ENCODE measurements at places on chromosomes 3 and 15.
A peak's percentile ranks its signal among the peaks of the same experiment; 100 is the strongest.

GRCh38 chr3:62300617-62301016 lies 72.7 kb downstream of the FEZF2 start:
- no peak for DNase-seq

DNA sequence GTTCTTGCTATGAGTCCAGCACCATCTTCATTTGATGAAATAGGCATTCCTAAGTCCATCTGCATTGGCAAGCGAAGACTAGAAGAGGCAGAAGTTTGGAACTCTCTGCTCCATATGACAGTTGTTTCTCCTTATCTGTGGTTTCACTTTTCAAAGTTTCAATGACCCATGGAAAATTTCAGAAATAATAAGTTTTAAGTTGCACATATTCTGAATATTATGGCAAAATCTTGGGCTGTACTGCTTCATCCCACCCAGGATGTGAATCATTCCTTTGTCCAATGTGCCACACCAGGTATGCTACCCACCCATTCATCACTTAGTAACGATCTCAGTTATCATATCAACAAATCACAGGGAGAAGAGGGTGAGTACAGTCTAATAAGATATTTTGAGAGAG lies 647.9 kb downstream of the GRM7 start:
- DNase-seq: no peak

DNA sequence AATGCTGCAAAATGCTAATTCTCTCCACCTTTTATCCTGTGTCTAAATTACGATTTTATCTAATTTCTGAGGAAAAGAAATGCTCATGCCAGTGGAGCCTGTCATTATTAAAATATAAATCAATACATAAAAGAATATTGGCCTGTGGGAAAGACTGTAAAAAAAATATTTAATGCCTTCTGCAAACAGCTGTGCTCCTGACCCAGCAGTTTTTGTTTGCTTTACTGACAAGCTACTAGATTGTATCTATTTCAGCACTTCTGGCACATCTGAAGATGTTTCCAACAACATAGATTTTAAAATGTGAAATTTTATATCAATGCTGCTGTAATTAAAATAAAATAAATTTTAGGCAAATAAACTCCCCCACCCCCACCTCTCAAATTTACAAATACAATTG lies 493.6 kb upstream of the AGTR1 start:
- no peak for DNase-seq

DNA sequence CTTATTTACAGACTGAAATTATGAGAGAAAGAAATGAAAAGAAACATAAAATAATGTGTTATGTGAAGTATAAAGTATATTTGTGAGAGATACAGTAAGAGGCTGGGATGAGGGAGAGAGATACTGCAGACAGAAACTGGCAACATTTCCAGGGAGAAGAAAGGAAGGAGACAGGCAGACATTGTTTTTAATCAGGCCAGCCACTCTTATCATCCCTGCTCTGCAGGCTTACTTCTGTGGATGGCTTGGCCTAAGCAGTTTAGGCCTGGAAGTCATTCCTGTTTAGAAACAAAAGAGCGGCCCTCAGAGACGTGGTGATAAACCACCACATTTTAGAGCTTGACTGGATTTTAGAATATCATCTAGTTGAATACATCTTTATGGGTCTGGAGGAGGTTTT lies 12.4 kb downstream of the PCCB start:
- DNase-seq: no peak

DNA sequence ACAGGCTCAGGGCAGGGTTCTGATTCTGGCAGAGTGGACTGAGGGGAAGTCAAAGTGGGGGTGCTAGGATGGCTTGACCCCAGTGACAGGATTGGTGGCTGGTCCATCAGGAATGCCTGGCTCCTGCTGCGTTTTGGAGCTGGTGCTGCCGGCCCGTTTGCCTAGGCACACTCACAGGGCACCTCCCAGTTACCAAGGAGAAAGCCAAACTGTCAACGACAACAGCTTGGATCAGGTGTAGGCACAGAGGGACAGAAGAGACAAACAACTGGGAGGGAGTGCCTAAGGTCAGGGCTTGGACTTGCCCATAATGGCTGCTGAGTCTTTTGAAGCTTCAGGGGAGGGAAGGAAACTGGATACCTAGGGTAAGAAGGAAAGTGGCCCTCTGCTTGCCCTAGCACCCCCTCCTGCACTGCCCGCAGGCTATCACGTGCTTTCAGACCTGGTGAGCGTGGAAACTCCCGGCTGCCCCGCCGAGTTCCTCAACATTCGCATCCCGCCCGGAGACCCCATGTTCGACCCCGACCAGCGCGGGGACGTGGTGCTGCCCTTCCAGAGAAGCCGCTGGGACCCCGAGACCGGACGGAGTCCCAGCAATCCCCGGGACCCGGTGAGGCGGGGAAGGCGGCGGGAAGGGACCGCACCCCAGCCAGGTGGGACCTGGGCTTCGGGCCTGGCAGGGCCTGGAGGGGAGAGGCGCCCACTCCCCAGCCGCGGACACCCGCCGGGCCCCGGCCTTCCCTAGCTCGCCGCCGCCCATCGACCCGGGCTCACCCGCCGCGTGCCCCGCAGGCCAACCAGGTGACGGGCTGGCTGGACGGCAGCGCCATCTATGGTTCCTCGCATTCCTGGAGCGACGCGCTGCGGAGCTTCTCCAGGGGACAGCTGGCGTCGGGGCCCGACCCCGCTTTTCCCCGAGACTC lies 5.1 kb downstream of the DUOX1 start:
- DNase-seq: no peak

DNA sequence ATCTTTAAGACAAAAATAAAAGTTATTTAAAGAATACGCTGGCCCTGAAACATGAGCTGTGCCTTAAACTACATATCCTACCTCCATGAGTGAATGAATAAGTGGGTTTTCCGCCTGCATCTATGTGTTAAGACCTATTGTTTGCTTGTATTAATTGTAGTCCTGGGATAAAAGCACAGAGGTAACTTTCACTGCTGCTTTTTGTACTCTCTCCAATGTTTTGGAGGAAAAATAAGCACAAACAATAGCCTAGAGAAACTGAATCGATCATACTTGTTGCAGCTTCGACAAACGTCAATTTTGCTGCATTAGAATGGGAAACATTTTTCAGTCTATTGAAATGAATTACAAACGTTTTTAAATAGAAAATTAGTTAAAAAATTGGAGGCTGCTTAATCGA lies 1.3 kb upstream of the CTNNB1 start:
- no peak for DNase-seq

DNA sequence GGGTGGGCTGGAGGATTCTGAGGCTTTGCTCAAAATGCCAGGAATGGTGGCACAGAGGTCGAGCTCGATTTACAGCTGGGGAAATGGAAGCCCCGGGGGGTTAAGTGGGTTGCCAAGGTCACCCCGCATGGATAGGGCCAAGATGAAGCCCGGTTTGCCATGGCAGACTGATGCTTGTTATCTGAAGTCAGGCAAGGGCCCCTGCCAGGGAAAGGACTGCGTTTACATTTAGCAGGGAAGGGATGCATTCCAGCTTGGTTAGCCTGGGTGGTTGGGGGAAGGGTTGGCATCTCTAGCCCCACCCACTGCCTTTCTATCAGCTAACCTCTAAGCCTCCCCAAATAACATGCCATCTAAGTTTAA lies 79.0 kb downstream of the RPLP1 start:
- DNase-seq: no peak

GRCh38 chr3:146191051-146191450 lies 30.1 kb upstream of the PLOD2 start:
- DNase-seq: no peak

DNA sequence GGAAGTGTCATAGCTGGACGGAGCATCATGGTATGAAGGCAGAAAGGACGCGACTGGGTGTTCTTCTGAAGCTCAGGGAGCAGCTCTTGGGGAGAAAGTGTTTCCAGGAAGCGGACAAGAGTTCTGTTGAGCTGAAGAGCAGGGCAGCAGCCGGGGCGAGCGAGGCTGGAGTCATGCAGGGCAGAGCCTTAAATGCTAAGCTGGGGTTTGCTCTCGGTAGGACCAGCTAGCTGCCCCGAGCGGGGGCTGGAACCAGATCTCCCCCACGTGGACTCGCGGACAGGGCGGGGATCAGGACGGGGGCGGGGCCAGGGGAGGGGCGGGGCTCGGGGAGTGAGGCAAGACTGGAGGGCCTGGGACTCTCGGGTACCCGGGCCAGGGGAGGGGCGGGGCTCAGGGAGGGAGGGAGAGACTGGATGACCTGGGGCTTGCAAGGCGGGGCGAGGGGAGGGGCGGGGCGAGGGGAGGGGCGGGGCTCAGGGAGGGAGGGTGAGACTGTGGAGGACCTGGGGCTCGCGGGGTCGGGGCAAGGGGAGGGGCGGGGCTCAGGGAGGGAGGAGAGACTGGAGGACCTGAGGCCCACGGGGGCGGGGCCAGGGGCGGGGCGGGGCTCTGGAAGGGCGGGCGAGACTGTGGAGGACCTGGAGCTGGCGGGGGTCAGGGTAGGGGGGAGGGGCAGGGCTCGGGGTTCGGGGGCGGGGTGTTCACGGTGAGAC lies 461 bp upstream of the FAH start:
- peak; percentile 96 for DNase-seq

DNA sequence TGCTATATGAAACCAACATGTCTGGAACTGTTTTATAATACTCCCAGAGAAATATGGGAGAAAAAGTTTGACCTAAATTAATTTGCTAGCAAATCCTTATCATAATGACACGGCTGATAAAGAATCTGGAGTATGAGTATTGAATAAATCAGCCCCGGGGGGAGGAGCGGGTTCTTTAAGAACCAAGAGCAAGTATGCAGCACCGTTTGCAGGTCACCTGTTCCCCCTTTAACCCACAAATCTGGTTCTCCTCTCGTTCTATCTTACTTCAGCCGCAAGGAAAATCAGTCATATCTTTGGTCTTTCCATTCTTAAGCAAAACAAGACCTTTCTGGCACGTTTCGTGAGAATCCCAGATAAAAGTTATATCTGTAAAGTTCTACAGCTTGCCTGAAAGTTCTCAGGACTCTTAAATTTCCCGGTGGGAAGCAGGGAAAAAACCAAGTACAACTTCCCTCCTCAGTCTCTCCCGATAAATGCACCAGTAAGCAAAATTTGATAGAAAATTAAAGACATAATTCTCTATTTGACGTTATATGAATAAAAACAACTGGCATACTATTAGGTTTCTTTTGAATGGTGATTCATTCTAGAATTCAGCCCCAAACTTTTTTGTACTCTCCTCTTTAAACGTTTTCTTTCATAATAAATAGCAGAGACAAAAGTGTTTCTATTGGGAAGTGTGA lies 348.6 kb downstream of the ZBBX start:
- DNase-seq: no peak

DNA sequence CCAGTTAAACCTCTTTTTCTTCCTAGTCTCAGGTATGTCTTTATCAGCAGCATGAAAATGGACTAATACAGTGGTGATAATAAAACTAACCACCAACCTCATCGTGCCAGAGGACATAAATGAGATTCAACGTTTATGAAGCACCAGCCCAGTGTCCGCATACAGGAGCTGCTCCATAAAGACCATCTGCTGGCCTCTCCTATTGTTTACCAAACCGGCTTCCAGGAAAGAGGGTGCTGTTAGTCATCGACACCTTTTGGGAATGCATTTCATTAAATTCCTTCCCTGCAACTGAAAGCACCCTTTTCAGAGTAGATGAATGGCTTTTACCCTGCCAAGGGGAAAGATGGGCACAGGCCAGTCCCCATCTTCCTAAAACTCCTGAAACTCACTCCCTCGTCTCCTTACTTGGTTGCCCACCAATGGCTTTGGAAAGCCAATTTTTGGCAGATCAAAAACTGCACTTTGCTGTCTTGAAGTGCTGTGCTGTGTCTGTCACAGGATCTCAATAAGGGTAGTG lies 122.1 kb downstream of the AQP9 start:
- DNase-seq: no peak

GRCh38 chr15:40108061-40108854 lies 421 bp downstream of the BMF start:
- no peak for DNase-seq

DNA sequence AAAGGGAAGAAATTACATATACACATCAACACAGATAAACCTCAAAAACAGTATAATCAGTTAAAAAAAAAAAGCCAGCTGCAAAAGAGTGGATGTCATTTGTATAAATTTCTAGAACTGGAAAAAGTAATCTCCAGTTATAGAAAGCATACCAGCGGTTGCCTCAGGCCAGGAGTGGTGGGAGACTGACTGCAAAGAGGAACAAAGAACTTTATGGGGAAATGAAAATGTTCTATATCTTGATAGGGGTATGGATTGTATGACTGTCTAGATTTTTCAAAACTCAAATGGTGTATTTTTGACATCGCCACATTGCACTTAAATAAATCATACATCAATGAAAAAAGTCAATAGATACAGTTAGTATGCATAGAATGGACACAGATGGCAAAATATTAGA lies 241.6 kb downstream of the SCAPER start:
- DNase-seq: no peak

DNA sequence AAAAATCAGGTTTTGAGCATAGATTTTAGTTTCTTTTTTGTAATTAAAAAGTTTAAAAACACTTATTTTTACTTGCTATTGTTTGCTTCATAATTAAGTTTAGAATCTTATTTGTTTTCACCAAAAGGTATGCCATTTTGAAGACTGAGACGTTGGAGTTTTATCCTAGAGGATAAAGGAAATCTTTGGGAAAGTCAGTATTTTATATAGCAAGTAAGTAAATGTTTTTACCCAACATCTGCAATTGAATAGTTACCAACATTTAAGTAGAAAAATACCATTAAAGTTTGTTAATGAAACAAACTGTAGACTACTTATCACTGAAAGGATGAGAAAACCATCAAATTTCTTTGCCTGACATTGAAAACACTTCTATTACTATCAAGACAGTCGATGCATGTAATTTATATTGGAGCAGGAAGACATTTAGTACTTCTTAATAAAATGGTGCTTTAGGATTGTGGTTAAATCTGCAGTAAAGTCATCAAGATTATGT lies 14.0 kb upstream of the CHD2 start:
- DNase-seq: no peak

GRCh38 chr3:110272525-110272924 lies 799.1 kb upstream of the NECTIN3 start:
- DNase-seq: no peak

GRCh38 chr15:76986743-76987142 lies 8.2 kb upstream of the PSTPIP1 start:
- DNase-seq: no peak

DNA sequence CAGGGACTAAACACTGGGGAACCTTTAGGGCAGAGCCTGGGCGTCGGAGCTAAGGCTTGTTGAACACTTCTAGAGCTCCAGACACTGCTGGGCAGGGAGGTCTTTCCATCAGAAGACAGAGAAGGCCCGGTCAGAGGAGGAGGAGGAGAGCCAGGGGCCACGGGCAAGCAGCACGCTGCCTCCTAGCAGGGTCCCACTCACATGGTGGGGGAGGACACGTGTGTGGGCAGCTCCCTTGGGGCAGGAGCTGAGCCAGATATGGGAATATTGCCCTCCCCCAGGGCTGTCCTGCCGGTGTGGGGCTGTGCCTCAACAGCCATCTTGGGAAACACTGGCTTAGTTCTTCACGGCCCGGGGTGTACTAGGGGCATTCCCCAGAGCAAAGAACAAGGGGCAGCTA lies 89.6 kb upstream of the TLE3 start:
- DNase-seq: no peak

GRCh38 chr3:120763601-120764000 lies 21.1 kb downstream of the GTF2E1 start:
- DNase-seq: no peak

DNA sequence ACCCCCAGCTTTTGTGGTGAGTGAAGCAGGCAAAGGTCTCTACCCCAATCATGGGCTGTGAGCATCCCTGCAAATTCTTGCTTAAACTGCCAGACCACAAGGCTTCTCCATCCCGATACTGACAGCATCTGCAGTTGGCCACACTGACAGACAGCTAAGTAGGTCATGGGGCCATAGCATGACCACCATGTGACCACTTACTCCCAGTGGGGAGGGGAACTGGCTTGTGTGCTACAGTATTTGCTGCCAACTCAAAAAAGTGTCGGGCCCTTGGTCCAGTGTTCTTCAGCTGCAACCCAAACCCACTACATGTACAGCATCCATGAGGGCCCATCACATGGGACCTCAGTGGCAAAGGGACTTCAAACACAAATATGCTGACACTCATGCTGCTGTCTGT lies 103.4 kb downstream of the SEC22A start:
- DNase-seq: no peak
